ENCODE measurements at places on chromosomes 7 and 10.

DNA sequence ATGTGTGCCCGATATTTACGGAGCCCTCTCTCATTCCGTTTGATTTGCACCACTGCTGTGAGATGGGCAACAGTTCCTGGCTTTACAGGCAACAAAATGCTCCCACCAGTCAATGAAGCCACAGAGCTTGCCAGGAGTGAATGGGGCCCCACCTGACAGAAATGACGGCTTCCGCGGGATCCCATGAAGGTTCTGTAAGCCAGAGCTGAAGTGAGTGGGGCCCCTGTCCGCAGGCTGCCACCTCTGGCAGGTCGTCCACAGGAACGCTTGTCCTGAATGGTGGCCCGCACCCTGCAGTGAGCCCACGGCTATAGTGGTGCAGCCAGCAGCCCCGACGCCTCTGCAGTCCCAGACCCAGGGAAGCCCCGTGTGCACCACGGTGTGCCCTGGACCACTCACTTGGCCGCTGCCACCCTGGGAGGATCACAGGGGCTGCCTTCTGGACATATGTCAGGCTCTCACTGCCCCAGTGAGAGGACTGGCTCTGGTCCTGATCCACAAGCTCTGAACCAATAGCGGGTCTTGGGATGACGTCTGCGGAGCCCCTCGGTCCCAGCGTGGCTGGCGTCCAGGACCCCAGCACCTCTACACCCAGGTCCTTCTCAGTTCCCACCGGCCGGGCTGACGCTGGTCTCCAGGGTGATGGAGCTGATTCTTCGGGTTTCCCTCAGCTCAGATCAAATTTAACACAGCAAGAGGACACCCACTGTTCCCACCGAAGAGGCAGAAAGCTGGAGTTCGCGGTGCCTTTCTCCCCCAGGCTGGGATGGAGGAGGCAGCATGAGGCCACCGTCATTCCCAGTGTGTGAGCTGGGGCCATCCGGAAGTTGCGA is 511.9 kb downstream of the DNAJB6 start:
- DNase-seq: no peak

GRCh38 chr7:43309706-43310022 is 197.2 kb downstream of the HECW1 start:
- DNase-seq: no peak

- no peak for DNase-seq
Observed at GRCh38 chr7:80014511-80014910, 120.1 kb upstream of the GNAI1 start.

DNA sequence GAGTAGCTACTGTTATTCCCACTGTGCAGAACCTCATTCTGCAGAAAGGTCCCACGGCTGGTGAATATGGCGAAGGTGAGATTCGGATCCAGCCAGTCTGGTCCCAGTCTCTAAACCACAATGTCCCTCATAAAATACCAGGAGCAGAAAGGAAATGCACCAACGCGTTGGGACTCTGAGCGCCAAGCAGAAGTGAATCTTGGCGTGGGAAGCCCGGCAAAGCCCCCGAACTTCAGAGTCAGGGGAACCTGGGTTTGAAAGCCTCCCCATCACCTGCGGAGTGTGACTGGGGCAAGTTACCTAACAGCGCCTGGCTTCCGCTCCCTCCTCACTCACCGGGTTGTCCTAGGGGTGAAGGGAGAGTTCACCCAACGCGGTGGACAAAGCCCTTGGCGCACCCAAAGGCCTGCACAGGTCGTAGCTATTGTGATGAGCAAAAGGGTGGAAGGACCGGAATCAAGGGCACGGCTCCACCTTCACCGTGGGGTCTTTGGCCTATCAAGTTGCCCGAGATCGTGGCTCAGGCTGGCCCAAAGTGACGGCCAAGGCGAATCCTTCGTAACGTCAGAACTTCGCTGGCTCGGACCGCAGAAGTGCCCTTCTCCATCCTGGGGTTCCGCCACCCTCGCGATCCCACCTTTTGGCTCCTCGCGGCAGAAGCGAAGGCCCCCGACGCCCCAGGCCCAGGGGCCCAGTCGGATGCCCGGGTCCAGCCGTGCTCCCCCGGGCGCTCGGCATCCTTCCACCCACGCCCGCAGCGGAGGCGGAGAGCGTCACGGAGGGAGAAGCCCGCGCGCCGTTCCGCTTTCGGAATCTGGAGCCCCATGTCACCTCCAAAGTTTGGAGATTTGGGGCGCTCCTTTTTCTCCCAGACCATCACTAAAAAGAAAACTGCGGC is 811 bp downstream of the RGS10 start:
- no peak for DNase-seq
